ENCODE measurements at places on chromosomes 3 and 15.

DNA sequence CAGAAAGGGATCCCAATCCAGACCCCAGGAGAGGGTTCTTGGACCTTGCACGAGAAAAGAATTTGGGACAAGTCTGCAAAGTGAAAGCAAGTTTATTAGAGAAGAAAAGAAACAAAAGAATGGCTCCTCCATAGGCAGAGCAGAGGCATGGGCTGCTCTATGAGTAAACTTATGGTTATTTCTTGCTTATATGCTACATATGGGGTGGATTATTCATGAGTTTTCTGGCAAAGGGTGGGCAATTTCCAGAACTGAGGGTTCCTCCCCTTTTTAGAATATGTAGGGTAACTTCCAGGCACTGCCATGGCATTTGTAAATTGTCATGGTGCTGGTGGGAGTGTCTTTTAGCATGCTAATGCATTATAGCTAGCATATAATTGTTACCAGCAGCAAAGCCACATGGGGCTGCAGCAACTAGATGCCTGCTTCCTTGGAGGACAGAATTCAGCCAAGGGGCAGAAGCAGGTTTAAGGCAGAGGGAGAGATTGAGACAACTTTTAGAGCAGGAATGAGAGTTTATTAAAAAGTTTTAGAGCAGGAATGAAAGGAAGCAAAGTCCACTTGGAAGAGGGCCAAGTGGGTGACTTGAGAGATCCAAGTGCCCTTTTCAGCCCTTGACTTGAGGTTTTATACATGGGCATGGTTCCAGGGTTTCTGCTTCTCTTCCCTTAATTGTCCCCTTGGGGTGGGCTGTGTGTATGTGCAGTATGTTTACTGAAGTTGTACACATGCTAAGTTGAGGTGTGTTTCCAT, 41.3 kb downstream of the METTL6 start:
- no peak for DNase-seq

- no peak for DNase-seq
Observed at GRCh38 chr3:106229495-106230278, 360.9 kb upstream of the CBLB start.

- DNase-seq = peak; percentile 3
Observed at GRCh38 chr15:73368301-73369136, at the start of gene HCN4. HCN4 (minus strand) TSS chr15:73368958; CDS start chr15:73368270, 688 bp downstream.

GRCh38 chr3:124276133-124276532, 284.2 kb upstream of the ROPN1 start:
- DNase-seq = no peak

- DNase-seq = no peak
Observed at GRCh38 chr15:59250249-59250648, 43.6 kb downstream of the LDHAL6B start.

DNA sequence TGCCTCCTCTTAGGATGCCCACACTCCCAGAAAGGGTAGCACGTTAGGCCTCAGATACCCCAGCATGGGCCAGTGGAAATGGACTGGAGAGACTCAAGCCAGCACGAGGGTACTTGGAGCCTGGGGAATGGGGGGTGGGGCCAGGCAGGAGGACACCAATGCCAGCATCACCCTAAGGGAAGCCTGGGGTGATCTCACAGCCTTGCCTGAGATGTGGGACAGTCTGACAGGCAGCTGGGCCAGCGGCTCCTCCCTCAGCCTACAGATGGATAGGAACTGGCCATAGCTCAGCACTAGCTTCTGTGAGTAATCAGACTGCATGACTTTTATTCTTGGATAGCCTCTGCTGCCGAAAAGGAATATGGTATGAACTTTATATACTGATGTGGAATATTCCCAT, 59.6 kb upstream of the MRPS22 start:
- no peak for DNase-seq

- no peak for DNase-seq
Observed at GRCh38 chr15:70147778-70148177, 50.1 kb upstream of the TLE3 start.

DNA sequence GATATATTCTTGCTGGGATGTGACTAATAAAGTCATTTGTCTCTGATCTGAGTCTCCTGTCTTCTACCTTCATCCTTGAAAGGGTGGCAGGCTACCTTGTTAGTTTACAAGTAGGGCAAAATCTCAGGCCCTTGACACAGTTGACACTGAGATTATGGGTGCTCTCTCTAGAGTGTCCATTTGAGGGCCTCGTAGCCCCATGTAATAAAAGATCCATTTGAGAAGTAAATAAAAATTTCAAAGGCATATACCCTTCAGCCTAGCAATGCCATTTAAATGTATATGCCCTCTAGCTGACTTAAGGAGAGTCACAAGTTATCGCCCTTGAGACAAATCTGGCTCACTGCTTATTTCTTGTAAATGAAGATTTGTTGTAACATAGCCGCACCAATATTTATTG, 98.6 kb downstream of the TCF12 start:
- DNase-seq = peak; percentile 83

DNA sequence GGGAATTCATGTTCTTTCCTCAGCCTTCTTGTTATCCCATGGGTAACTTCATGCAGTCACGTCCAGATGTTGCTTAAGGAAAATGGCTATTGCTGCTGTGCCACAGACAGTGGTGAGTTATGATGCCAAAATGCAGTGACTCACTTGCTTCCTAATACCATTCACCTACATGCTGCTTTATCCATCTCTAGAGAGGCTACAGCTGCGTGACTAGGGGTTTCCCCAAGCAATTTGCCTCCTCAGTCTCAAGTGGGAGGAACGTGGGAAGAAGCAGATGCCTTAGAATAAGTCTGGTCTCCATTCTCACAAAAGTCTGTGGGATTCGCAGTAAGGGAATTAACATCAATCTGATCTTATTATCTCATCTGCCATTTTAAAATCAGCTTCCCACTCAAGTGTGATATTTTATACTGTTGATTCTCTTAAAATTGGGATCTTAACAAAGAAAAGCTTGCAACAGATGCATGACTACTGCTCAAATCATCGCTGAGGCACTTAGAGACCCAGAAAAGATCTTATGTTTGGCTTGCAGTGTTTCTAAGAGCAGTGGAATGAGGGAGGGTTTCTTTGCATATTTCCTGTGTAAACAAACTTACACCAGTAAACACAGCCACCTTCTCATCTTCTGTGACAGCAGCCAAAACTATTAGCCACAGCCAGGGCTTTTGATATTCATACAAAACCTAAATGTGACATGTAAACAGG, 62.0 kb upstream of the ACP3 start:
- peak; percentile 9 for DNase-seq

DNA sequence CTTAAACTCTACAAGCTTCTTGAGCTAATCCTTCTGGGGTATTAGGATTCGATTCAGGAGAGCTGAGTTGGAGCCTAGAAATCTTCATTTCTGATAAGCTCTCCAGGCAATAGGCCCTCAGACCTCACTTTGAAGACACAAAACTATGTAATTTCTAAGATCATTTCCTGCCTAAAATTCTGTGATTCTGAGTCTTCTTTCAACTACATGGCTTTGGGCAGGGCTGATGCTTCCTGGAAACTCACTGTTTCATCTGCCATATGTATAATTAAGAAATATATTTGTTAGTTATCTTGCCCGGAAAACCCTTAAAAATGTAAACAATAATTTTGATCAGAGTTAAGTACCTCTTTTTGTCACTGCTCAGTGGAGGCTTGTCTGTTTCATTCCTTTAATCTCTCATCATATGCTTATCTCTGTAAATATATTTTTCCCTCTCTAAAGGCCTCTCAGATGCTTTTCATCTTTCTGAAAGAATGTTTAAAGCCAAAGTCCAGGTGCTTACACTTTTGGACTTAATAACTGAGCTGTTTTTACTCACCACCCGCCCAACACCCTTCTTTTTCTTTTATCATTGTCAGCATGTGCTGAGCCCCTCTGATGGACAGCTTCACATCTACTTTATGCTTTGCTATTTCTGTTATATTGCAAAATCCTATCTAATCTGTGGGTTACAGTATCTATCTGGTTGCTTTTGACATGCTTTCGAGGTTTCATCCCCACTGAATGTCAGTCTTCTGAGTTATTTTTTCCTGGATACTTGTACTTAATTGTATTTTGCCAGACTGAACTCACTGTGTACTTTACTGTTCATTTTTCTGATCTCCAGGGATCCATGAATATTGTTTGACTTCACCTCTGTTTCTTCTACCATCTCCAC, 38.2 kb downstream of the FILIP1L start:
- no peak for DNase-seq

GRCh38 chr3:98855806-98856400, 45.6 kb downstream of the DCBLD2 start:
- DNase-seq = no peak

DNA sequence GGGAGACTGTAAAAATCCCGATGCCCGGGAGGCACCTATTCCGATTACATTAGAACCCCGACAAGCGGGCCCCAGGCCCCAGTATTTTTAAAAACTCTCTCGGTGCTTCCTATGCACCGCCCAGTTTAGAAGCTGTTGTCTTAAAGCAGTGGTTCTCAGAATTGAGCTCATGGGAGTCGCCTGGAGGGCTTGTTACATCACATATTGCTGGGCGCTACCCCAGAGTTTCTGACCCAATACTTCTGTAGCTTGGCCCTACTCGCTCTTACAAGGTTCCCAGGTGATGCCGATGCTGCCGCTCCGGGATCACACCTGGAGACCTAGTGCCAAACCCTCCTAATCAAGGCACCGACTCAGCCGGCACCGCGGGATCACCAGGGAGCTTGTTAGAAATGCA, 35.2 kb downstream of the CPN2 start:
- DNase-seq = no peak

DNA sequence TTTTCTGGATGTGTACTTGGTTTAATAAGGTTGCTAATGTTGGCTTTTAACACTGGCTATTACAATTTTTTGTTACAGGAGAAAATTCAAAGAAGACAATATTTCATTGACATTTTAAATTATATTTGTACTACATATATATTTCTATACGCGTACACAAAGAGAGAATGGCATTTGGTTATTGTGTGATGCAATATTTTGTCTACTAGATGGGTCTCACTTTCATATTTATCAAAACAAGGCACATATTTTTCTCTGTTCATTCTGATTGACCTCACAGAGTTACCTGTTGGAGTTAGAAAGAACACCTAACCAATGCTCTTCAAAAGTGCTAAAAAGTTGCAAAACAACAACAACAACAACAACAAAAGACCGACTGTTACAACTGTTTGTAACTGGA, 50.2 kb upstream of the VGLL3 start:
- no peak for DNase-seq

- no peak for DNase-seq
Observed at GRCh38 chr3:31738412-31738811, 205.7 kb downstream of the STT3B start.

DNA sequence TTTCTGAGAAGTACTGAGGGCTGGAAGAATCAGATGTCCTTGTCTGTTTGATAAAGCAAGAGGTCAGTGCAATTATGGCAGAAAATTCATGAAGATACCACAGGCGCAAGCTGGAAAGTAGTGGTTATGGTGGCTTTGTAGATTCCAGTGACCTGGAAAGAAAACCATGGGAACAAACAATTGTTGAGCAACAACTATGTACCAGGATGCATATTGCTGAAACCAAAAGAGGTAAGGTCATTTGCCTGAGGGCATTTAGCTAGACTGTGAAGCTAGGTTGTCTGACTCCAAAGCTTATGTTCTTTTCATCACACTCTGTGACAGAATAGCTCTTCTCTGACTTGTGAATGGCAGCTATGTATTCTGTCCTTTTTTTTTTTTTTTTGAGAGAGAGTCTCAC, 74.0 kb downstream of the B3GALNT1 start:
- DNase-seq = no peak

GRCh38 chr3:100063929-100064461, 50.3 kb downstream of the FILIP1L start:
- DNase-seq = no peak

DNA sequence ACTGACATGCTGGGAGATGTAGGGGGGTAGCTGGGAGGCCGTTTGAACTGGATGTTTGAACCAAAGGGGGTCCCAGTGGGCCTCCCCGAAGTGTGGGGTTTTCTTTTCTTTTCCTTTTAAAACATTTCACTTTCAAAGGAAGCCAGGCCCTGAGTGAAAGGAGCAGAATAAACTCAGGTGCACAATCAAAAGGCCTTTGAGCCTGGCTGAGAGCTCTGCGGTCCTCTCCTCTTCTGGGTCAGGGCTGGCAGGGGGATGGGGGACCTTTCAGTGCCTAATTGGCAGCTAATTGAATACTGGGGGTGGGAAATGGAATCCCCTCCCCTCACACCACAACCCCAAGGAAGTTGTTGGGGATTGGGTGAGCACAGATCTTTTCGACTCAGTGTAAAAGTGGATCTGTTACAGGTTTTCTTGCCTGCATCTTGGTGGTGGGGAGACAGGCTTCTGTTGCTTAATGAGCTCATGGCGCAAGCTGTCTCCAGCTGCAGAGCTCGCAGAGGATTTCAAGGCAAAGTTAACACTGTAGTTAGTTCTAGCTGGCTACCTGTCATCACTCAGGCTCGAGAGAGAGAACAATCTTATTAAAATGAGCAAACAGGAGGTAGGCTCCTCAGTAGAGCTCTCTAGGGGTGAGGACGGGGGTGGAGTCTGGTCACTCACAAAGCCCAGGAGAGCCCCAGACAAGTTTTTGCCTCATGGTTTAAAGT, 132.6 kb downstream of the RAB11A start:
- no peak for DNase-seq

GRCh38 chr3:177810162-177810623, 612.9 kb upstream of the TBL1XR1 start:
- DNase-seq = peak; percentile 52

DNA sequence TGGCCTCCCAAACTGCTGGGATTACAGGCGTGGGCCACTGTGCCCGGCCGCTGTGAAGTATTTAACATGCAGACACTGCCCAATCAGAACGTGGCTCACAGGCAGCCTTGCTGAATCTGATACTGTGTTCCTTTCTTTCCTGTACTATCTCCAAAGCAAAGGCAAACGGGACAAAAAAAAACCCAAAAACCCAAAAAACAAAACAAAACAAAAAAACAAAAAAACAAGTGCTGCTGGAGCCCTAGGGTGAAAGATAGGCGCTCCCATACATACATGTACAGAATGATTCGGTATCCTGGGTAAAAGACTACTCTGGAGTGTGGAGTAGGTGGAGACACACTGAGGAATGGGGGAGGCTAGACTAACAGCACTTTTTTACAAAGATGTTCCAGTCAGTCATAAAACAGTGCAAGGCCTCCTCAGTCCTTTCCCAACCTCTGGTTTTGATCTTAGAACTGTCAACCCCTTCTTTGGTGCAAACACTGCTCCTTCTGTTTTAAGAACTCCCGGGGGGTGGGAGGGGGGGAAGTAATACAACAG, 7.7 kb upstream of the MAP1A start:
- no peak for DNase-seq

- DNase-seq = no peak
Observed at GRCh38 chr3:120338517-120338916, 10.6 kb downstream of the LRRC58 start.

GRCh38 chr15:40232625-40233070, 6.2 kb upstream of the PAK6 start:
- DNase-seq = no peak

GRCh38 chr3:186182850-186183249, 74.0 kb upstream of the ETV5 start:
- DNase-seq = no peak

GRCh38 chr3:78517965-78518364, 1249.8 kb downstream of the ROBO1 start:
- DNase-seq = no peak

- DNase-seq = no peak
Observed at GRCh38 chr3:85020828-85021227, 62.0 kb downstream of the CADM2 start.
